Caudate nucleus (tissue), 63 donors: ENCODE measurements at places on chromosomes 7 and 10.

DNA sequence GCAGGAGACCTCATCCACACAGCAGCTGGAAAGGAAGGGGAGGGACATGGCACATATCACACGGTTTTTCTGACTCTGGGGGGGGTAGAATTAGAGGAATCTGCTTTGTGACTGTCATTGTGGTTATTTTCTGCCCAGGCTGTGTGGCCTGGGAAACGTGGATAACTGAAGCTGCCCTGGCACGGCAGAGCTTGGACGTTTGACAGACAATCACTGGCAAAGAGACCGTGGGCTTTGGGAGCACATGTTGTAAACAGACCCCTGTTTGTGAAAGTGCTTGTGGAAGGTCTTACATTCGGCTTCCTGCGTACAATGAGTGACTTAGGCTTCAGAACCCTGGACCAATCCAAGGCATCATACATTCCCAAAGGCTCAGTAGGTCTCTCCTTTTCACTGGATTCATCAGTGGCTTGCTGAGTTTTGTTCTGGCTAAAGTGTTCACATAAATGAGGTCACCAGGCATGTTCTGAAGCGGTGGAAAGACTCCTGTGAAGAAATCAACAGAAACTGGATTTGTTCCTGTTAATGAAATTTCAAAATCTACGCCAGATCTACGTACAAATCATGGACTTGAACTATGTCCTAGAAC lies 188.2 kb downstream of the TEX36 start:
- DNase-seq = no peak

GRCh38 chr10:119969609-119970008 lies 77.1 kb downstream of the SEC23IP start:
- no peak for DNase-seq

DNA sequence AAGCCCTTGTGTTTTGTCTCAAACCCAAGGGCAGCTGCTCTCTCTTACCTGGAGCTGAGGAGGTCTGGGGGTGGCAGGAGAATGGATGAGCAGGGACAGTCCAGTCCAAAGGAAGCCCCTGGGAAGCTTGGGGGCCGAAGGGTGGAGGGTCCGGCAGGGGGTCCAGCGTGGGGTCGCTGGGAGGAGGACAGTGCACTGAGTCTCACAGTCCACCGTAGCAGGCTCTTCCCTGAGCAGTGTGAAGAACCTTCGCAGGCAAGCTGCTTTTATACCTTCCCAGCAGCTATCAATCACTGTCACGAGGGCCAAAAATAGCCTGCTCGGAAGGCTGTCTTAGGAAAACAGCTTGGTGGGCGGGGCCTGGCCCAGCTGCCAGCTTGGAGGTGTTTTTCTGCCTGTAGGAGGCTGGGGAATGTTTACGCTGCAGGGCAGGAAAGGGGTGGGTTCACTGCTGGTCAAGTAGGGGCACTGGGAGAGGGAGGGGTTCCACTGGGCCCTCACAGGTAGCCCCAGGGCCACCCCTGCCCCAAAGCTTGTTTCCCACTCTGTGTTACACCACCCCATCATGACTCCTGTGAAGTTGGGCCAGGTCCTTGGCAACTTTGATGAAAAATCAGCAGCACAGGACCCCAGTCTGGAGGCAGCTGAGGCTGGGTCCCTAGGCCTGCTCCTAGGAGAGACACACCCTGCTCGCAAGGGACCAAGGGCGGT lies at the start of gene DEPP1:
TSS of gene DEPP1 (minus strand) at position 240 of the 711 bp plus-strand sequence. CDS start 779 bp downstream, outside the sequence.
- peak; percentile 36 for DNase-seq

GRCh38 chr10:43419997-43420368 lies 11.0 kb upstream of the HNRNPF start:
- no peak for DNase-seq

- no peak for DNase-seq
Observed at GRCh38 chr7:146874722-146875121, 758.1 kb downstream of the CNTNAP2 start.

DNA sequence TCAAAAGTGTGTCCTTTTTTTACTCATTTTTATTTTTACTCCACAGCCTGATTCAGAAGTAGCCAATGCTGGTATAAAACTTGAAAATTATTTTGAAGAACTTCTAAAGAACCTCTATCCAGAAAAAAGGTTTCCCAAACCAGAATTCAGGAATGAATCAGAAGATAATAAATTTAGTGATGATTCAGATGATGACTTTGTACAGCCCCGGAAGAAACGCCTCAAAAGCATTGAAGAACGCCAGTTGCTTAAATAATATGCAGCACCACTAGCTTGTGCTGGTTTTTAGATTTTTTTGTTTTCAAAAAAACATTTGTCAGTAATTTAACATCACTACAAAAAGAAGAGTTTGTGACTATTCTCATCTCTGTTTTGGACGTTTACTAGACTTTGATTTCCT lies 116.5 kb downstream of the SVOPL start:
- DNase-seq = no peak

DNA sequence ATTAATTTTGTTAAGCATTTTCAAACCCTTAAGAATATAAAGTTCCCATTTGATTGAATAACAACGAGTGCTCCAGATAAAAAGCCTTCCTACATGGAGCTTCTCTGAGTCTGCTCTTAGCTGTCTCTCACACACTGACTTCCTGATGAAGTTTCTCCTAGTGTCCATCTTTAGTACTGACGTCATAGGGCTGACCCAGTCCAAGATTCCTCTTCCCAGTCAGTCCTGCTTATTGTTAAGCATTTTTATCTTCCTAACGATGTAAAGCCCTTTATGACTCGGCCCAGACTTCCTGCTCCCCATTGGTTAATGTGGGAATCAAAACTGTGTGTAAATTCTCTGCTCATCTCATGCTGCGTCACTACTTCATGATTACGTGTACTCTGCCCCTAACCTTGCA lies 398.8 kb downstream of the TFEC start:
- no peak for DNase-seq

- DNase-seq = no peak
Observed at GRCh38 chr7:42677751-42678699, 233.8 kb downstream of the C7orf25 start.

DNA sequence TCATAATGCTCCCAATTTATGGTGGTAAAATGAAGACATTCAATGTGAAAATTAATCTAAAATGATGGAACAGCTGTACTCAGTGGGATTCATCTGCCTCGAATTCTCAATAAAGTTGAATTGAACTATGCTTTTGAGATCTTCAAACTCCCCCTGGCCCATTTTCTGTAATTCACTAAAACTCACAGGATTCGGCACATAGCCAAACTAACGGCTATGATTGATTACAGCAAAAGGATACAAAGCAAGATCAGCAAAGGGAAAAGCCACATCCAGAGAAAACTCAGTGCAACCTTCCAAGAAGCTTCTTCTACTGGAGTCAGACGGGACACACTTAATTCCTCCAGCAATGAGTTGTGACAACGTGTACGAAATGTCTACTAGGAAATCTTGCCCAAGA lies 307.5 kb downstream of the CNTNAP2 start:
- no peak for DNase-seq

GRCh38 chr7:12257582-12257981 lies 46.5 kb downstream of the TMEM106B start:
- no peak for DNase-seq

DNA sequence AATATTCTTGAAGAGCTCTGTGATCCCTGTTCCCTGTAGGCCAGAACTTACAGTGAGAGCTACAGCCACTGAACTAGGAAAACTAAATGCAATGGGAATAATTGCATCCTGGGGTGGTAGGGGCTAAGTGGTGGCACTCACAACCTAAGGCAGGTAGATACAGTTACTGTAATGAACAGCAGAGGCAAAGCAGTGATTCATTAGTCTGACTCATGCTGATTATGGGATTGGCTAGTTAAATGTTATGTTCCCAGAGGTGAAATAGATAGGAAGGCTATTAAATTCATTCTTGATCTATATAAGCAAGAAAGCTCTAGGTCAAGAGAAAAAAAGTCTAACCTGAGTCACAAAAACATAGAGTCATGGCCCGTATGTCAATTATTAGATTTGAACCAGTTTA lies 173.1 kb upstream of the MALRD1 start:
- DNase-seq = no peak

- no peak for DNase-seq
Observed at GRCh38 chr10:89873055-89873454, 171.7 kb downstream of the KIF20B start.

- DNase-seq = no peak
Observed at GRCh38 chr10:42551582-42552187, 86.7 kb downstream of the ZNF33B start.

DNA sequence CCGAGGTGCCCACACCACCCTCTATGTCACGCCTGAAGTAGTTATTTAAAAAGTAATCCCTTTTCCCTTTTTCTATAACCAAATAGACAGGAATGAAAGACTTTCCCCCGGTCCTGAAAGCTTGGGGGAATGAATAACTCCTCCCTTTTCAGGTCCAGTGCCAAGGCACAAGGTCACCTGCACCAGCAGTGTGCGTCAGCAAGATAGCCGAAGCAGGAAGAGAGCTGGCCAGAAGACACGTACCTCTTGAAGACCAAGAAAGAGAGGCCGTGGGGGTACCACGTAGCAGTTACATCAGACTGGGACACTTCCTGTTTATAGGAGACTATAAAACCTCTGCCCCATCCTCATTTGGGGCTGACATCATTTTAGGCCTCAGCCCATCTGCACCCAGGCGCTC lies 10.7 kb upstream of the AKR1B1 start:
- DNase-seq = no peak

- no peak for DNase-seq
Observed at GRCh38 chr10:117186832-117187615, 10.3 kb upstream of the KCNK18 start.

DNA sequence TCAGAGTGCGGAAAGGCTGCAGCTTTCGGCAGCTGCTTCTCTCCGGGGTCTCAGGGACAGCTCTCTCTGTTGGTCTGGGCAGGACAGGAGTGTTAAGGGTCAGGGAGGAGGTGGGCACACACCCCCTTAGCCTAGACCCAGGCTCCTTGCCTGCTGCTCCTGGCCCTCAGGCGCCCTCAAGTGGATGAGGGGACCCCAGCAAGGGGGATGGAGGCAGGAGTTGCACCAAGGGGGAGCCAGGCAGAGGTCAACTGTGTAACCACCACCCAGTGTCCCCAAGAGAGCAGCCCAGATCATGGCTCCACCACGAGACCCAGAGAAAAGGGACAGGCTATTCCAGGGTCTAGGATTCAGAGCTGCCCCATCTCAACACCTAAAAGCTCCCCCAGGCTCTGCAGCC lies 26.9 kb downstream of the SPOCK2 start:
- no peak for DNase-seq

DNA sequence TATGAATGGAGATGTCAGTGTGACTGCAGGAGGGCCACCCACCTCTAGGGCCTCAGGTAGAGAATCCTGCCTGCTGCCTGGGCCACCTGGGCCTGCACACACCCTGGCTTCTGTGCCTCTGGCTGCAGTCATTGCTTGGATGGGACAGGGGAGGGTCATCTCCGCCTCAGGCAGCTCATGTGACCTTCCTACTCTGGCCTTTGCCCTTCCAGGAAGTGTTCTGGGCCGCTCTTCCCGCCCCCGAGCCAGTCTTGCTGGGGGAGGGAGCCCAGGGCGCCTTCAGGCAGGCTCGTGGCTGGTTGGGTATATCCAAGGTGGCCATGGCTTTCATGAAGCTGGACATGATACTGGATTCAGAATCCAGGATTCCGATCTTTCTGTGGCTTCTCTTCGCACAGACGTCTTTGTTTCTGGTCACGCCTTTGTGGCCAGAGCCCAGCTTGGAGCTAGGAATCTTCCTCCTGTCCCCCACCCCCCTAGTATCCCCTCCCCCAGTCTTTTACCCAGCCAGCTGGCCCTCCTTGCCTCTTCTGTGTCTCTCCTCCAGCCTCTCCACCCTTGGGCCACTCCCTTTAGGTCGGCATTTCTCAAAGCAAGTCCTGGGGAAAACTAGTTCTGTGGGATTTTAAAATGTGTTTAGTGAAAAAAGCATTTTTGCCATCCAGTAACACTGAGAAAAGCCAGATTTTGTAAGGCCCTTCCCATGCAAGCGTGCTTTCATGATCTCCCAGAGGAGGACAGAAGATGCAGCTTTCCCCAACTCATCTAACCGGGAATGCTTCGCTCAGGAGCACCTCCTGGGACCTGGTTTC lies 119.6 kb downstream of the ZMIZ1 start:
- DNase-seq = no peak

DNA sequence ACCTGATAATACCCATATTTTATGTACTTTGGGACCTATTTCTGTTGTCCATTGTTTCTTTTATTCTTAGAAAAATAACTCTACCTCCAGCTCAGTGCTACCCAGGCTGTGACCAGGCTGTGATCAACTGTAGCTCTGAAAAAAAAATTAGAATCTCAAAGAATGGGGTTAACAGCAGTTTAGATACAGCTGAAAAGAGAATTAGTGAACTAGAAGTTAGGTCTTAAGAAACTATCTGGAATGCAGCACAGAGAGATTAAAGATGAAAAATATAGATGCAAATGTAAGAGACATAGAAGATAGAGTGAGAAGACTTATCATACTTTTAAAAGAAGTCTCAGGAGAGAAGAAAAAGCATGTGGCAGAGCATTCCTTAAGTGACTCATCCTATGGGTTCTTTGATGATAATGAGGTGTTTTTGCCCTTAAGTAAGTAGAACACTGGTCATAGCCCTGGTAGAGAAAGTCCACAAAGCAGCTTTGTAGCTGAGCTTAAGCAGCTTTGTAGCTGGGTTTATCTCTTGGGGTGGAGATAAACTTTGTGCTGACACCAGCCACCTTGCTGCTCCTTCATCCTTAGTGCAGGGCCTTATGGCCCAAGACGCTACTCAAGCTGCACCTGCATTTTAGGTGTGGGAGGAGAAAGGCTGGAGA lies 27.3 kb upstream of the SFRP5 start:
- DNase-seq = no peak

GRCh38 chr10:7534480-7534852 lies 123.6 kb upstream of the SFMBT2 start:
- no peak for DNase-seq

GRCh38 chr10:68208424-68209042 lies 23.4 kb downstream of the ATOH7 start:
- no peak for DNase-seq

DNA sequence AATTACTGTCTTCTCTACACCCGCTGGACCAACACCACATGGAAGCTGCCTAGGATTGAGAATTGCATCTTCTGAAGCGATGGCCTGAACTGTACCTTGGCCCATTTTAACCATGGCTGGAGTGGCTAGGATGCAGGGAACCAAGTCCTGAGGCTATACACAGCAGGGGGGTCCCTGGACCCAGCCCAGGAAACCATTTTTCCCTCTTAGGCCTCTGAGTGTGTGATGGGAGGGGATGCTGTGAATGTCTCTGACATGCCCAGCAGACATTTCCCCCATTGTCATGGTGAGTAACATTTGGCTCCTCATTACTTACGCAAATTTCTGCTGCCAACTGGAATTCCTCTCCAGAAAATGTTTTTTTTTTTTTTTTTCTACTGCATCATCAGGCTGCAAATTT lies 822.7 kb downstream of the PCDH15 start:
- DNase-seq = no peak
